NCI-H524 treated with DMSO at 0.1 percent for 48 hours (cell line): ENCODE measurements at places on chromosomes 3 and 15.

- DNase-seq: no peak
Observed at GRCh38 chr3:60189304-60189703, 1061.9 kb downstream of the FHIT start.

DNA sequence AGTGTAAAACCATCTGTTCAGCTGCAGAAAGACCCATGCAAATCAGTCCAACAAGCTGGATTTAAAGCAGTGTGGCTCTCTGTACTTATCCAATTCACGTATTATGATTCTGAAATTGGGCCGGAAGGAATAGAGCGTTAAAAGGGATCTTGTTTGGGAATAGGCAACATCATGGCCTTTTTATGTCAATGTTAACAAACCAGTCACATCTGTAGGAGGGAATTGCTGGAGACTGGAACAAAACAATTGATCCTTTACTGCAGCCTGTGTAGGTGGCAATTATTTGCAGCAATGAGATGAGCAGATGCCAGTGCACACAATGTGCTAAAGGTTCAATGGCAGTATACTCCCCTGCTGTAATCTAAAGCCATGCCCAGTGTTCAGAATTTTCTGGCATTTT, 887.4 kb upstream of the ROBO1 start:
- DNase-seq: peak; percentile 11

DNA sequence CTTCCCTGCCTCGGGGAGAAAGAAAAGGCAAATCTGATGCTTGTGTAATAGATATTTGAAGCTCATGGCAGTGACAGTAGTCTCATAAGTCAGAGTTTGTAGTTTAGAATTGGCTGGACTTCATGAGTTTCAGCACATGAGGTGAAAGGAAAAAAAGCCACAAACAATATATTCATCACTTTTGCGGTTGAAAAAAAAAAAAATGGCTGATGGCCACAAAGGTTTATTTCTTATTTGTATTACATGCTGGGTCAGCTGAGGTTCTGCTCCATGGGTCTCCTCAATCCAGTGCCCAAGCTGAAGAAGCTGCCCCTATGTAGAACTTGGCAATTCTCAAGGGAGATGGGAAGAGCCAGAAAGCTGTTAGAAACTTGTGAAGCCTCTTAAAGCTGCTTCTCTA, 2.2 kb upstream of the ZMAT3 start:
- DNase-seq: no peak

DNA sequence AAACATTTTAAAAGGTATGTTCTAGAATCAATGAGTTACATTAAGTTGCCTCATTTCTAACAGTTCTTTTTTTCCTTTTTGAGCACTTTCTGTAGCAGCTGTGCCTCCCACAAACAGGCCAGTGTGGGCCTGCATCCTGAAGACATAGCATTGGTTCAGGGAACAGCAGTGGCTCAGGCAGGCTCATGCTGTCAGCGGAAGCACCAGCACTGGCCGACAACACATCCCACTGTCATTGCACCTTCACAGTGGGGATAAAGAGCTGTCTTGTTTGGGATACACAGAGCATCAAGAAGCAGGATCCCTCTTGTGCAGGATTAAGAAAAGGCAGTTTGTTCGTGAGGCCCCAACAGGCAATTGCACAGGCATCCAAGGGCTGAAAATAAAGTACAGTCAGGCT, 123.3 kb downstream of the MOBP start:
- DNase-seq: no peak

DNA sequence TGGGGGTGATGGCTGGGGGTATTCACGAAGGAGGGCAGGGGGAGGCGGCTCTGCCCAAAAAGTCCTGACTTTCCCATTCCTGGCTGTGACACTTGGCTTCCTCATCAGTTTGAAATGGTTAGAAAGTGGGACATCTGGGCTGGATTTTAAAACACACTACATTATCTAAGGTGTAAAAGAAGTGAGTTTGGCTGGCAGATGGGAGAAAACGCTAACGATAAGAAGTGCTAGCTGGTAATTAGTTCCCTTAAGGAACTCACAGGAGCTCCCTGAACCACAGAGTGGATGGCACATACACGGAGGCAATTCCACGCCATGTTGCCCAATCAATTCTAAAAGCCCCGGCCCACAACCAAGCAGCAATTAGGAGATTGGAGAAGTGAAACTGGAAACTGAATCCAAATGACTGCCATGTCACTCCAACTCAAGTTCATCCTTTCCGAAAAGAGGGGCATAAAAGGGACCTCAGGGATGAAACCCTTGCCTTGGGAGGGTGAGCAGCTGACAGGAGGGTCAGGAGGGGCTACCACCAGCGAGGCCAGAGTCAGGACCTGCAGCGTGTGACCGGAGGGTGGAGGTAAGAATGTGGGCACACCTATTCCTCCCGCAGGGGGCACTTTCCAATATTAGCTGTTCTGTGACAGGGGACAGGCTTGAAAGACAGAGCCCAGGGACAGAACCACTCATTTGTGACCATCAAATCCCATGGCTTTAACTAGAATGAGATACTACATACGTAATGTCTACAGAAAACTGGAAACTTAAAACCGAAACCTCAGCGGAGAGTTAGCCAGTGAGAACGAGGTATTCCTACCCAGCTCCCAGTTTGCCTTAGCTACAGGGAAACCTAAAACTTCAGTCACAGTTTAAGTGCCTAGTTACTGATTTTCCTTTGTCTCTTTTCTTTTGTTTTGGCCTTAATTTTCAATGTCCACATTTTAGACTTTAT, 95.3 kb upstream of the OXTR start:
- DNase-seq: no peak

GRCh38 chr15:51759557-51760070, 8.2 kb downstream of the TMOD2 start:
- peak; percentile 87 for DNase-seq

GRCh38 chr3:172246107-172246844, 202.0 kb downstream of the GHSR start:
- no peak for DNase-seq

DNA sequence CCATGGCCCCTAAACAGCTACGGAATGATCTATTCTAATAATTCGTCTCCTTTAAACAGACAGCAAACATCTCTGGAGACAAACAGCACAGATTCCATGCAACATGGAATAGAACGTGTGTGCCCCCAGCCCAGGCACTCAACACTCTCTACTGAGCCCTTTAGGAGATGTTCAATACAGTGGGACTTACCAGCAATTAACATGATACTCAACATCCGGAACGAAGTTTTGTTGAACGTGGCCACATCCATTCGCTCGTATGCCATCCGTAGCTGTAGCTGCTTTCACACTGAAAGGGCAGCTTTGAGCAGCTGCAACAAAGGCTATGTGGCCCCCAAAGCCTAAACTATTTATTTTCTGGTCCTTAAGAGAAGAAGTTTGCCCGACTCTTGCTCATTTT, 3.5 kb downstream of the ADAMTS17 start:
- no peak for DNase-seq

- no peak for DNase-seq
Observed at GRCh38 chr3:196414469-196414868, 17.8 kb downstream of the UBXN7 start.

DNA sequence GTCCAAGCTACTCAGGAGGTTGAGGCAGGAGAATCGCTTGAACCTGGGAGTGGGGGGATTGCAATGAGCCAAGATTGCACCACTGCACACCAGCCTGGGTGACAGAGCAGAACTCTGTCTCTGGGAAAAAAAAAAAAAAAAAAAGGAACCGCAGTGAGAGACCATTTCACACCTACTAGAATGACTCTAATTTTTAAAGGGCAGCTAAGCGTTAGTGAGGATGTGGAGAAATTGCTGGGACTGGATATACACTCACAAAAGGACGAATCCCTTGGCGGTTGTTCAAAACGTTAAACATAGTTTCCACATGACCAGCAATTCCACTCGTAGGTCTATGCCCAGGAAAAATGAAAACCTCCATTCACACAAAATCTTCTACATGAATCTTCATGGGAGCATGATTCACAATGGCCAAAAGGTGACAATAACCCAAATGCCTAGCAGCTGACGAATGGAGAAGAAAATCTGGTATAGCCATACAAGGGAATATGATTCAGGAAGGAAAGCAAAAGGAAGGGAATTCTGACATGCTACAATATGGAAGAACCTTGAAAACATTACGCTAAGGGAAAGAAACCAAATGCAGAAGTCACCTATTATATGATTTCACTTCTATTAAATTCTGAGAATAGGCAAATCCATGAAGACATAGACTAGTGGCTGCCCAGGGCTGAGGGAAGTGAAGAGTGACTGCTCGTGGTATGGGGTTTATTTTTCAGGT, 127.0 kb downstream of the CHSY1 start:
- DNase-seq: no peak

DNA sequence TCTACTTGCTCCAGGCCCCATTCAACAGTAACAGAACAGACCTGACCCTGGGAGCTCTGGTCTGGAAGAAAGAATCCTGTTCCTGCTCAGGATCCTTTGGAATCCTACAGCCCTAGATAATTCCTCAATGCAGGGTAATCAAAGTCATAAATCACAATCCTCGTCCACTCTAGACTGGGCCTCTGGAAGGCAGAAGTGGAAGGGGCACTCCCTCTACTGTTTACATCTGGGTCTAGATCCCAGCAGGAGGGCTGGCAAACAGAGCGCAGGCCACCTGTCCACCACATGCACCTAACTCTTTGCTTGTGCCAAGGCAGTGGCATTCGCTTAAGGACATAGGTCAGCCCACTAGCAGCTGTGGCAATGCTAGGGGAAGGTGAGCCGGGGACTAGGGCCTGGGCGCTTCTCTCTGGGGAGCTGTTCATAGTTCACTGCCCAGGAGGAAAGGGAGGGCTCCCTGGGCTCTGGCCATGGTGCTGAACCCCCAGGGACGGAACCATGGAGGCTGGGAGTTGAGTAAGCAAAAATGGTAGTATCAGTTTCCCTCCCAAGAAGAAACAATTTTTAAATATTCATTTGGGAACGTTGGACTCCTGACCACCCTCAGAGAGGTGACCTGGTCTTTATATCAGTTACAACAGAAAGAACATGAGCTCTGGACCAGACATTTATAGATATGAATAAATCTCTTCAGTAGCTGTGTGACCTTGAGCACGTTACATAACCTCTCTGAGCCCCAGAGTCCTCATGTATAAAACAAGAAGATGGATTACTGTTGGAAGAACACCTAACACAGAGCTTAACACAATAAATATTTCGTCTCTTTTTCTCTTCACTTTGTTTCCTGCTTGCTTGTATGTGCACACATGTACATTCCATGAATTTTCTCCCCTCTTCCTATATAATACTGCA, 90.2 kb downstream of the NTRK3 start:
- no peak for DNase-seq

- no peak for DNase-seq
Observed at GRCh38 chr3:4398120-4398940, 68.7 kb downstream of the SUMF1 start.

GRCh38 chr3:61733876-61734275, 172.5 kb downstream of the PTPRG start:
- peak; percentile 27 for DNase-seq

DNA sequence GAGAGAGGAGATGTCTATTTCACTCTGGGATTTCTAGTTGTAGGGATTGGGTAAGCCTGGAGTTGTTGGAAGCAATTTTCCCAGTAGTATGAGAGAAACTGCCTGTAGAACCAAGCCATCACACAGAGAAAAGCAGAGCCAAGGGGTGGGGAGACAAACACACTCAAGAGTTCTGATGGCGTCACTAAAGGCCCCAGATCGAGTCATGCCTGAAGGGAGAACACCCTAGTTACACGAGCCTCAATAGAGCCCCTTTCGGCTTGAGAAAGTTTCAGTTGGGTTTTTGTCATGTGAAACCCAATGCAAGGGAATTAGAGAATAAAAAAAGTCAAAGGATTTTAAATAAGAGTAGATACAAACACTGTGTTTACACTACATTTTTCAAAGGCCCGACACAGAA, 66.1 kb upstream of the PFN2 start:
- DNase-seq: no peak

DNA sequence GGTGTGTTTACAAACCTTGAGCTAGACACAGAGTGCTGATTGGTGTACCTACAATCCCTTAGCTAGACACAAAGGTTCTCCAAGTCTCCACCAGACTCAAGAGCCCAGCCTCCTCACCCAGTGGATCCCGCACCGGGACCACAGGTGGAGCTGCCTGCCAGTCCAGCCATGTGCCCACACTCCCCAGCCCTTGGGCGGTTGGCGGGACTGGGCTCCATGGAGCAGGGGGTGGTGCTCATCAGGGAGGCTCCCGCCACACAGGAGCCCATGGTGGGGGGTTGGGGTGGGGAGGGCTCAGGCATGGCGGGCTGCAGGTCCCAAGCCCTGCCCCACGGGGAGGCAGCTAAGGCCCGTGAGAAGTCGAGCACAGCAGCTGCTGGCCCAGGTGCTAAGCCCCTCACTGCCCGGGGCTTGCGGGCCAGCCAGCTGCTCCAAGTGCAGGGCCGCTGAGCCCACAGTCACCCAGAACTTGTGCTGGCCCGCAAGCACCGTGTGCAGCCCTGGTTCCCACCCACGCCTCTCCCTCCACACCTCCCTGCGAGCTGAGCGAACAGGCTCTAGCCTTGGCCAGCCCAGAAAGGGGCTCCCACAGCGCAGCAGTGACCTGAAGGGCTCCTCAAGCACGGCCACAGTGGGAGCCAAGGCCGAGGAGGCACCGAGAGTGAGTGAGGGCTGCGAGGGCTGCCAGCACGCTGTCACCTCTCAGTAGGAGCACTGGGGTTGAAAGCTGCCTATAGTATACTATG, 43.7 kb downstream of the CASR start:
- DNase-seq: no peak

- no peak for DNase-seq
Observed at GRCh38 chr15:74417225-74417624, 16.5 kb downstream of the SEMA7A start.

- no peak for DNase-seq
Observed at GRCh38 chr3:111616417-111617105, 21.4 kb upstream of the ZBED2 start.

DNA sequence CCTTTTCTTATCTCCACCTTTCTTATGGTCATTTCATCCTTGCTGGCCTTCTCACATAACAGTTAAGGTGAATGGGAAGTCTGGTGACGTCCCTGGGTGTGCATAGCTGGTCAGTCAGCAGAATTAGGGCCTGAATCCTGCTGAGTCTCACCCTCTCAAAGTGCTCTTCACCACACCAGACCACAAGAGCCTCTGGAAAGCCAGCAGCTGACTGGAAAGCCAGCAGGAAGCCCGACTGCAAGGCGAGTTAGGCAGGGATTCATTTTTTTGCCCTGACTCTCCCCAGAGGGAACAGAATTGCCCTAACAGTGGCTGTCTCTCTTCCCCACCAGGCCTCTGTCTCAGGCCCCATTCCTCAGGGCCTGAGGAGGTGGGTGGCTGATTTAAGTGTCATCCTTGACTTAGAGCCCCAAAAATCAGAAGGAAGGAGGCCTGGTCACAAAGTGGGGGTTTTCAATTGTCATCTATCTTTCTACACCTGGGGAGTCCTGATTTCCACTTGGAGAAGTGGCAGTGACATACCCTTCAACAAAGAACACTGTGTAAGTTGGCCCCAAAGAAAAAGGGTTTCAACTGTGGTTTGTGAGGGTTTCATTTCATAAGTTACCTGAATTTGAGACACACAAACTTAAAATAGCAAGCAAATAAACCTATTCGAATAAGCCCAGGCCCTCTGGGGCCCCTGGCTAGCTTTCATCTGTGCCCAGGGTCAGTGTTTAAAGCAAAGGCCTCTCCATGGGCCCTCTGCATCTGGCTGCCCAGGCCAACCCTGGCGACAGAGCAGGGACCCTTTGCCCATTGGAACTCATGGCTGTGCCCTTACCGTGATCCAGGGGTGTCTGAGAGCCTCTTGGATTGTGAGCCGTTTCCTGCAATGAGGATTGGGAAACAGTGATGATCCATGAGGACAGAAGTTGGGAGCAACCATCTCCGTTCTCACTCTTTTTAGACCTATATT, 90.5 kb upstream of the HERC1 start:
- DNase-seq: no peak
